GM23338 (cell line): ENCODE measurements at places on chromosomes 7 and 10. TPM values are rescaled to one million over a fixed set of nuclear protein-coding genes. Genes with fewer than 3 reads are reported as not detected.

Gene PHYHIPL
- total RNA-seq: 0.24 and 2.1 TPM in 2 replicates

Gene MRPS16
- 83.2 and 90.0 TPM in 2 replicates for total RNA-seq

Gene KCTD7
- 19.8 and 21.0 TPM in 2 replicates for total RNA-seq

Gene CLRN3
- not detected in 2 replicates for total RNA-seq

Gene ACTL6B
- total RNA-seq: 0.69 TPM in 1 of 2 replicates, not detected in the other

Gene FAM25A
- not detected in 2 replicates for total RNA-seq

Gene SORCS3
- 1.4 TPM in 2 replicates for total RNA-seq

Gene PIP
- total RNA-seq: not detected in 2 replicates

Gene AGR2
- total RNA-seq: not detected in 2 replicates

Gene PPP3CB
- 38.5 and 42.9 TPM in 2 replicates for total RNA-seq

Gene SPAM1
- total RNA-seq: not detected in 2 replicates

Gene CFAP43
- 0.24 and 0.47 TPM in 2 replicates for total RNA-seq

Gene CPA2
- not detected in 2 replicates for total RNA-seq

Gene RPP38
- 17.8 and 20.1 TPM in 2 replicates for total RNA-seq

Gene PNLIPRP1
- total RNA-seq: not detected in 2 replicates
